ENCODE measurements at places on chromosomes 2 and 18.

DNA sequence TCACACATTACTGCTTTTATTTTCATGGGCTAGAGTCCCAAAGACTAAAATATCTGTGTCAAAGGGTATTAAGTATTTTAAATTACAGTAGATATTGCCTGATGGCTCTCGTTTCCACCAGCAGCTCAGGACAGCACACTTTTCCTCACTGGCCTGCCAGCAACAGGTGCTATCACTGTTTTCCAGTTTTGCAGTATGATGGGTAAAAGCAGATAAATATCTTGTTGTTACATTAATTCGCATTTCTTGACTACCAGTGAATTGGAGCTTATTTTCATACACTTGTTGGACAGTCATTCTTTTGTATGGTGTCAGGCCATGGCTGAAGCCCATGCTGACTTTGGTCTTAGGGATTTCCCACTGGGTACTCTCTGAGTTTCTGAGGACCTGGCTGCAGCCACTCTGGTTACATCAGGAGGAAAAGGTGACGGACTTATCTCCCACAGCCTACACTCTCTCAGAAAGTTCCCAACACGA, 4.8 kb downstream of the APOB start:
- no peak for DNase-seq

DNA sequence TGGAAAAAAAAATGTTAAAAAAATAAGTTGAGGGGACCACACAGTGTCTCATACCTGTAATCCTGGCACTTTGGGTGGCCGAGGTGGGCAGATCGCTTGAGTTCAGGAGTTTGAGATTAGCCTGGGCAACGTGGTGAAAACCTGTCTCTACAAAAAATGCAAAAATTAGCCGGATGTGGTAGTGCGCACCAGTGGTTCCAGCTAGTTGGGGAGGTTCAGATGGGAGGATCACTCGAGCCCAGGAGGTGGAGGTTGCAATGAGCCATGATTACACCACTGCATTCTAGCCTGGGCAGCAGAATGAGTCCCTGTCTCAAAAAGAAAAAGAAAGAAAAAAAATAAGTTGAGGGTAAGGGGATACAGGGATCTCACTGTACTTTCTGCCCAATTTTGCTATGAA, 6.1 kb upstream of the KYNU start:
- no peak for DNase-seq

DNA sequence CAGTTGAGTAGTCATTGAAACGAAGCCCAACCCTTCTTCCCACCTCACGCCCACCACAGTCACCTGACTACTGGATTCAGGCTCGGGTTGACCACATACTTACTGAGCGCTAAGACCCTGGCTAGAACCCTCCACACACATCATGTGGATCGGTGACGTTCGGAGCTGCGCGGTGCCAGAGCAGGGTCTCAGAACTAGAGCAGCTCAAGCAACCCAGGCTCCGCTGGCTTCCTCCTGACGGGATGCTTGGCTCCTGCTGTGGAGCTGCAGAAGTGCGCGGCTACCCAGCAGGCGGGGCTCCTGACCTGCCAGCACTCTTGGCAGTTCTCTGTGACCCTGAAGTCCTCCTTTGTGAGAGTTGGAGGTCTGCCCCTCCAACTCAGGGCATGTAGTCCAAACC, 90.6 kb upstream of the MBOAT2 start:
- DNase-seq, result no peak

GRCh38 chr18:52435301-52435700, 95.3 kb downstream of the DCC start:
- DNase-seq, result no peak

GRCh38 chr2:71276311-71277146, 49.6 kb upstream of the PAIP2B start:
- DNase-seq, result peak; percentile 85

DNA sequence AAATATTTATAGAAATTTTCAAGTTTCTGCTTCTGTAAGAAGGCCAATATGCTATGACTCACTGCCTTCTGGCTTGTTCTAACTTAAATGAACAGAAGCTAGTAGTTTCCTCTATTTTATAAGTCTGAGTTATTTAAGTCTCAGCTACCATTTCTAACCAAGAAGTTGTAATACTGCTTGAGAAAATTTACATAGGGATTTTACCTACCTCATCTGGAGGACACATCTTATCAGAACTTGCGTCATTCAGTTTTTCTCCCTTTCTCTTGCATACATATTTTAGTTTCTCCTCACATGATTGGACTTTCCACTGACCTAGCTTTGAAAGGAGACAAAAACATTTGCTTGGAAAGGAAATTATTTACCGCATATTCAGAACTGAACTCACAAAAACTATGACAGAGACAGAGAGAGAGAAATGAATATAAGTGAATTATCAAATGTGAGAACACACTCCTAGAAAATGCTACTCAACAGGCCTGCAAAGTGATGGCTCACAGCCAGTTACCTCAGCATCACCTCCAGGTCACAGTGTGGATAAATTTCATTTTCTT, 81.1 kb upstream of the CD302 start:
- DNase-seq, result no peak

DNA sequence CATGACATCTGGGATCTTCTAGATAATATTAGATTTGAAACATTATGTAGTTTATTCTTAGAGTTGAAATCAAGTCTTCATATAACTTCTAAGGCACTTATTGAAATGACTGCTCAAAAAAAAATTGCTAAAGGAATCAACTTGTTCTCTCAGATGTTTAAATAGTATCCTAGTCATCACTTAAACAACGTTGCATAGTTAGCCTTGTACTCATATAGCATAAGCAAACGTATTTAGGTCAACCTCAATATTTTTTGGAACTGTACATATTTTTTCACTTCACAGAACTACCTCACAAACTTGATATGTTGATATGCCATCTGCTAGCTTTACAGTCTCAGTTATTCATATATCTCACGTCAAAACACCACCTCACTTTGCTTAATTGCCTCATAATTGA, 47.1 kb upstream of the CREB1 start:
- DNase-seq, result no peak

DNA sequence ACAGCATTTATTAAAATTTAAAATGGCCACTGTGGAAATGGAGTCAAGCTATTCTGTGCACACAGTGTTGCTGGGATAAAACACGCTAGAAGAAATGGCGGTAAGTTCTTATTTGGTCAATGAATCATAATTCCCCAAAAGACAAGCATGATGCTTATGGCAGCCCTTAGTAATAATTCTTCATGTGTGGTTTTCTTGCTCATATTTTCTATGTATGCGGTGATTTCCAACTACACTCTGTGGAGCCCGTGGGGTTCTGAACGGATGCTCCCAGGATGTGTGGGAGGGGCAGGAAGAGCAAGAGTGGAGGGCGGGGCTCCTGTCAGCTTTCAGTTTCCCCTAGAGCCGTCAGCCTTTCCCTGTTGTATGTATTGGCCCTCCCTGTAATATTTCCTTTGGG, 91.7 kb upstream of the RMDN2 start:
- DNase-seq, result no peak

- no peak for DNase-seq
Measured at GRCh38 chr2:121237980-121238665, 46.9 kb downstream of the TFCP2L1 start.

- DNase-seq, result no peak
Measured at GRCh38 chr2:54680397-54681041, 42.9 kb upstream of the EML6 start.

- no peak for DNase-seq
Measured at GRCh38 chr2:160931531-160931930, 228.7 kb upstream of the TANK start.

GRCh38 chr2:236012155-236012554, 156.0 kb downstream of the GBX2 start:
- DNase-seq, result no peak

DNA sequence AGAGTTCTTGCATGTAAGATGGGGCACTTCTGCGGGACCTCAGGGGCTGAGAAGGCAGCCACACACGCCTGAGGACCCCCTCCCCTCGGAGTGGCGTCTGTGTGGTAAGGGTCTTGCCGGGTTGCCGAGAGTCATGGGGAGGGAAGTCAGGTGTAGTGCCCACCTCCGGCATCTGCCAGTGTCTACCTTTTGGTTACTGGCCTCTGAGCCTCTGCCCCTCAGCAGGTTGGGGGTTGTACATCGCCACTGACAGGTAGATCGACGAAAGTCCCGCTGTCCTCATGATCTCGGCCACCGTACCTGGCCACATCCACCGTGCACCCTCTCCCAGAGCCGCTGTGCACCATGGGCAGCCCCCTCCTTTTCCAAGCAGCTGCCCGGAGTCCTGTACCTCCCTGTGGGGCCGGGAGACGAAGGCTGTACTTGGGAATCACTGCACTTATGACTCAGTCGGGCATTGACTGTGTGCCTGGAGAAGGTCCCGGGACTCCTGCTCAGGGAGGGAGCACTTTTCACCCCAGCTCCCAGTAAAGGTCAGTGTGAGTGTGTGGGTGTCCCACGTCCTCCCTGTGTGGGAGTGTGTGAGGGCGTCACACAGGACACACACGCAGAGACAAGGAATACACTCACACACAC, 332.4 kb upstream of the MYT1L start:
- no peak for DNase-seq

DNA sequence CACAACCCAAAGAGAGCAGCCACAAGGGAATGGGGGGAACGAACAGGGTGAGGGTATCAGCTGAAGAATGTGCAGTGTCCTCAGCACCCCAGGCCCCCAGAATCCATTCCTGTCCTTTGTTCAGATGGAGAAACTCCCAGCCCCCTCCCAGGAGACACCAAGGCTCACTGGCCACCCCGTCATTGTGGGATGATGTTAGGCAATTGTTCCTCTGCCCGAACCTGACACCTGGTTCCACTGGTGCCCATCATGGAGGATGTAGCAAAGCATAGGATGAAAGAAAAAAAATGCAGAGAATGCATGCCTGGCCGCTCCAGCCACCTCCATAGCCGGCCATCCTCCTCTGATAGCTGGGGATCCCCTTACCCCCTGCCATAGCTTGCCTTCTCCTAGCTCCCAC, 197.3 kb upstream of the TWIST2 start:
- DNase-seq, result no peak

DNA sequence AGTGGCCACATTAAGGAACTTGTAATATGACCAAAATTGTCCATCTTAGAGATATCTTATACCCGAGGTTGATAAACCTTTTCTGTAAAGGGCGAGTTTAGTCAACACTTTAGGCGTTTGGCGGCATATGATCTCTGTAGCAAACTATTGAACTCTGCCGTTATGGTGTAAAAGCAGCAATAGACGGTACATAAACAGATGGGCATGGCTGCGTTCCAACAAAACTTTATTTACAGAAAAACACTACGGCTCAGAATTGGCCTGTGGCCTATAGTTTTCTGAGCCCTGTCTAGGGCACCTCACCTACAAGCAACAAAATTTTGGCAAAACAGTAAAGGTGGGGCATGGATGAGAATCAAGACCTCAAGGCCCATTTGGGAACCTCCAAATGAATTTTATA, 121.9 kb upstream of the HAAO start:
- no peak for DNase-seq

GRCh38 chr2:224938651-224939182, 103.6 kb downstream of the DOCK10 start:
- DNase-seq, result no peak

DNA sequence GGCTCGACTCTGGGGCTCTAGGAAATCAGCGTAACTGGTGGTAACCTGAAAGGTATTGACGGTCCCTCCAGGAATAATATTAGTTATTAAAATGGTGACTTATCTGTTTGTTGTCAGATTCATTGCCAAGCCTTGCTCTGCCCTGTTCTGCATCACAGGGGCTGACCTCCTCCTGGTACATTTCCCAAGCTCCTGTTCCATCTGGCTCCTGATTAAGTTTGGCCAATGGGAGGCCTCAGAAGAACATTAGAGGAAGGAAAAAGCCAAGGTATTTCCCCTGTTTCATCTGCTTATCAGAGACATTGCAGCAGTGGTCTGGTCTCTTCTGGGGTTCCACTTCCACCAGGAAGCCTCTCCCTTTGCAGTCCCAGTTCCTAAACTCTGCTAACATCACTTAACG, 527.0 kb downstream of the TNS1 start:
- DNase-seq, result no peak

- peak; percentile 42 for DNase-seq
Measured at GRCh38 chr2:239401881-239402233, 1.0 kb upstream of the HDAC4 start.

DNA sequence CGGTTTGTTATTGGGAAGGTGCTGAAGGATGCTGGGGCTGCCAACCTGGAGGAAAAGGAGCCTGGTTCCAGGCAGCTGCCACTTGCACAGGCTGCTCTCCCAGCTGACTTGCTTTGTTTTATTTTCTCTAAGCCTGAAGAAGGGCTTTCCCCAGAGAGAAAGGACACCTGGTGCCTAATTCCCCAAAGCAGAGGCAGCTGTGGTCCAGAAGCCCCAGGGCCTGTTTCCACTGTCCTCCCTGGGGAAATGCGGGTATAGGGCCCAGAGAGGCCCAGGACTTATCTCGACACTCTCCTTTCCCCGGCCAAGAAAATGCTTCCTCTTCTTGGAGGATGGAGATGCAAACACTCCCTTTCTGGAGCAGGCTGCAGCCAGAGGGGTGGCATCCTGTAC, 30.1 kb downstream of the INO80C start:
- DNase-seq, result peak; percentile 25

DNA sequence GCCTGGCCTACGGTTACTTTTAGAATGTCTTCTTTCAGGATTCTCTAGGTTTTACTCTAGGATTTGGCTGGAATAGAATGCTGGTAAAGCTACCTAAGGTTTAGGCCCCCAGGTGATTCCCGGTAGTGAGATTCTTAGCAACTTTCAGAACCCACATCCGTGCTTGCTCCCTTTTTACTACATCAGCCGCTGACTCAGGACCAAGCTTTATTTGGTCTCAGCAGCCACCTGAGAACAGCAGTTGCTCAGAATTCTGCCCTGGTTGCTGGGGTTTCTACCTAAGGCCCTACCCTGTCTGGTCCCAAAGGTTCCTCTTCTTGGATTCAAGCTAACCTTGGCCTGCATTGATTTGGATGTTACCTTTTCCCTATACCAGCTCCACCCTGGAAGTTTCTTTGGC, 36.1 kb upstream of the NDUFV2 start:
- no peak for DNase-seq

Data from GM19239 (cell line).